Stimulated activated CD4-positive, alpha-beta T cell treated with anti-CD3 and anti-CD28 coated beads, Interleukin-4, amount 100 ng/mL, for 24 hours (primary cell): ENCODE measurements at places on chromosomes 1 and 21.

DNA sequence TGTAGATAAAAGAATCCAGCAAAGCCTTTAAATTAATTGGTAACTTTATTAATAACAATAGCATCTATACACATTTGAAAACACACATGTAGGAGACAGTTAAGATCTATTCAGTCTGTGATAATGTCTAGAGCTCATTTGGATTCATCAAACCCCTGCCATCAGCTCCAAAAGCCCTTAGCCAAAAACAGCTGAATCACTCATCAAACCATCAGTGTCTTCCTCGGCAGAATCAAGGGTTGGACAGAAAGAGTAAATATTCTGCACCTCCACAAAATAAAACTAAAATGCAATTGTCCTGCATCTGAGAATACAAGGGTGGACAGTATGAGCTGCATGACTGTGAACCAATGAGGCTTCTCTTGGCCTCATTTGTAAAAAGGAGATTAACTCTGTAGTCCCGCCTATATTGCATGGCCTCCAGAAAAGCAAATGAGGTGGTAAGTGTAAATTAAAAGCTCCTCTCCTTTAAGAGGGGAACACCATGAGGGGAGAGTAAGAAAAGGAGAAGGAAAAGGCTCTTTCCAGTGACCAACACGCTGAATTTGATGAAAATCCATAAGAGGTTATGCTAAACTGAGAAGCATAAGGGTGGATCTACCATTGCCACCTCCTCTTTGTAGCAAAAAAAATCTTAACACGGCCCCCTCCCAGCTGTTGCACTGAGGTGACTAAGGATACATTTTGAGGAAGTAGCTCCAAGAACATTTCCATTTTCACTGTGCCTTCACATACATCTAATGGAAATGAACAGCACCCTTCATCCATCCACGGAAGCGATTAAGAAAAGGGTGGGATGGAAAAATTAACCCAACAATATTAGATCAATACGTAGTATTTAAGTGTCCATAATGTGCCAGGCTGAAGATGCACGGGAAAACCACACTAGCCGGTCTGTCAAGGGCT lies 14.7 kb upstream of the BOLA1 start:
- no peak for DNase-seq

GRCh38 chr1:187641015-187641414 lies 812.3 kb downstream of the PLA2G4A start:
- no peak for DNase-seq

GRCh38 chr1:27018316-27018715 lies 5.7 kb upstream of the TENT5B start:
- DNase-seq = no peak

- peak; percentile 8 for DNase-seq
Observed at GRCh38 chr1:210464519-210465039, 135.9 kb downstream of the HHAT start.

GRCh38 chr1:227131193-227131592 lies 187.1 kb downstream of the CDC42BPA start:
- DNase-seq = no peak

GRCh38 chr1:89990976-89991831 lies 3.7 kb upstream of the ZNF326 start:
- no peak for DNase-seq

- DNase-seq = no peak
Observed at GRCh38 chr1:119829625-119830024, 18.4 kb upstream of the REG4 start.

DNA sequence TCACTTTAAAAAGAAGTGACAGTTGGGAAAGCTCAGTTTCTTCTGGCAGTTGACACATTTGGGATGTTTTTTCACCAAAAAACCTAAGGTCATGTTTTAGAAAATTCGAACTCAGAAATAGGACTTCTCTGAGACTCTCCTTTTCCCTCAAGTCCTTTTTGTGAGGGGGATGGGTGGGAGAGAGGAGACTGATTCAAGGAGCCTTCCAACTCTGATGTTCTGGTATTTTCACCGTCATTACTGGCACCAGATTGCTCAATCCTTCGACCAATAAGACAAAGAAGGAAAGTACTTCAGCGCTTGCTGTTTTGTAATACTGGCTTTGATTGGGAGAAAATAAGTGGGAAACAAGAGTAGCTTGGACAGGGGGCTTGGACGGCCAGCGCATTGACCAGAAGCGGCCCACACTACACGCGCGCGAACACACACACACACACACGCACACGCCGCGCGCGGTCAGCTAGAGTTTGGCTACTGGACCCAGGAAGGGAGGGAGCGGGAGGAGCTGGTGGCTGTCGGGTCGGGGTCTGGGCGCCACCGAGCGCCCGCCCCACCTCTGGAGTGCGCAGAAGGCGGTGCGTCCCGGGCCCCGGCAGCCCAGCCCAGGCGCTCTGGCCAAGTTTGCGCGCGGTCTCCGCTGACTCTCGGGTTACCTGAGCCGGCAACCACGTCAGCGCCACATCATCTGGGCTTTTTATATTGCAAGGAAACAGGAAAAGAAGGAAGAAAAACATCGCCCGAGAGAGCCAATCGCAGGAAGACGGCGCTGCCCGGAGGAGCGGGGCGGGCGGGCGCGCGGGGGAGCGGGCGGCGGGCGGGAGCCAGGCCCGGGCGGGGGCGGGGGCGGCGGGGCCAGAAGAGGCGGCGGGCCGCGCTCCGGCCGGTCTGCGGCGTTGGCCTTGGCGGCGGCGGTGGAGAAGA lies at the start of gene KCNK1:
Gene KCNK1 (plus strand): TSS at position 855 of the 921 bp plus-strand sequence. CDS start 66 bp downstream, at position 921.
- DNase-seq = no peak

- DNase-seq = no peak
Observed at GRCh38 chr1:94463056-94463764, 45.0 kb downstream of the ABCD3 start.
